ENCODE measurements at places on chromosomes 3 and 15. TPM values are rescaled to one million over a fixed set of nuclear protein-coding genes. Genes with fewer than 3 reads are reported as not detected.

GRCh38 chr3:189344996-189345395, 173.2 kb downstream of the TPRG1 start:
- no peak for DNase-seq

- DNase-seq, result no peak
Observed at GRCh38 chr3:71300951-71301393, 282.6 kb downstream of the FOXP1 start.

GRCh38 chr15:30933293-30933692, 29.6 kb downstream of the FAN1 start:
- DNase-seq, result no peak

GRCh38 chr15:78425643-78426042, 12.4 kb upstream of the IREB2 start:
- no peak for DNase-seq

GRCh38 chr15:72971766-72972165, 80.5 kb upstream of the NEO1 start:
- DNase-seq, result no peak

- no peak for DNase-seq
Observed at GRCh38 chr15:56798639-56799038, 65.3 kb upstream of the ZNF280D start.

DNA sequence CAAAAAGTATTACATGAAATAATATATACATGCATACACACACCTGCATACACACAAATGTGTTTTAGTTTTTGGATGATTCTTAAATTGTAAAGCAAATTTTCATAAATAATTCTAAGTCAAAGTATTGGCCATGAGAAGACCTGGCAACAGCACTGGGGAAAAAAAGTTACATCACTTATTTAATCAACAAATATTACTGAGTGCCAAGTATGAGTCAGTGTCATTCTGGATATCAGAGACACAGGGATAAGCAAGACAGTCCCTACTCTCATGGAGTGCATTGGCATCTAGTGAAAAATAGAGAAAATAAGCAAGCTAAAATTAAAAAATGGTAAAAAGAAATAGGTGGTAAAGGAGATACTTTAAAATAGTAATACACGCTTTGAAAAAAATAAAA, 29.4 kb upstream of the GUCA1C start:
- DNase-seq, result no peak

DNA sequence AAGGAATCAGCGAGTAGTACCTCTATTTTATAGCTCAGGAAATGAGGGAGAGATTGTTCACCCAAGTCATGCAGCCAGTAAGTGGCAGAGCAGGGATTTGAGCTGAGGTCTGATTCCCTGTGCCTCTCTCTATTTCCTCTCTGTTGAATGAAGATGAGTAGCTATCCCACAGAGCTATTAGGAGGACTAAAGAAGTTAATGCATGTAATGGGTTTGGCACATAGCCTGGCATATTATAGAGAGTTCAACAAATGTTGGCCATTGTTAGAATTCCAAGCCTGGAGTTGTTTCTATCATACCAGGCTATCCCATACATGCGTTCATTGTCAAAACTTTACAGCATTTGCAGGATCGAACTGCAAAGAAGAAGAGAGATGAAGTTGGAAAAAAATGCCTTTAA, 21.8 kb upstream of the KLHL6 start:
- DNase-seq, result no peak

DNA sequence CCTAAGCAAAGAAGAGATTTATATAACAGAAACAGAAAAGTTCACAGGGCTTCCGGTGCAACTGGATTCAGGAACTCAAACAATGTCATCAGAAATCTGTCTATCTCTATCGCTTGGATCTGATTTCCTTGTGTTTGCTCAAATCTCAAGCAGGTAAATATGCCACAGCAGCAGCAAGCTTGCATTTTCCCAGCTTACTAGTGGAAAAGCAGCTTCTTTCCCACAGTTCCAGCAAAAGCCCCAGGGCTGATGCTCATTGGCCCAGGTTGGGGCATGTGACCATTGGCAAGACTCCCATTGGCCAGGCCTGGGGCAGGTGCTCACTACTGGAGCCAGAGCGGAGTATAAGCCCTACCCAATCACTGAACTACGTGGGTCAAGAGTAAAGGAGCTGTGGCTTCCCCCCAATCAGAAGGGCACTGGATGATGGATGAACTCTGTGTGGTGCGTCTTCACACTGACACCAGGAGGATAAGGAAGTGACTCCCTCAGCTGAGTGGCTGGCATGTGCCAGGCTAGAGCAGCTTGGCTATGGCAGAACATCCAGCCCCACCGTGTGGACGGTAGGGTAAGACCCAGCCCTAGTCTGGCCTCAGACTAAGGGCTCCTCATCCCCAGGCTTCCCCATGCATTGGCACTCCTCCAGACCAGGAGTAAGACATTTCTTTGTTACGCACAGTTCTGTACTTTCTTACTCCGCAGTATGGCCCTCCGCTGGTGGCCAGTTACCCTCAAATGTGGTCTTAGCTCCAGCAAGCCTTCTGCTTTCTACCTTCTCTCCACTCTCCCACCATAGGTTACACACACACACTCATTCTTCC, 13.1 kb upstream of the VIPR1 start:
- DNase-seq, result no peak

GRCh38 chr15:68528626-68529290, 50.0 kb upstream of the CORO2B start:
- DNase-seq, result peak; percentile 12

- no peak for DNase-seq
Observed at GRCh38 chr3:17730318-17730967, 12.0 kb downstream of the TBC1D5 start.

GRCh38 chr15:66505430-66505811, 295 bp downstream of the ZWILCH start:
- no peak for DNase-seq

DNA sequence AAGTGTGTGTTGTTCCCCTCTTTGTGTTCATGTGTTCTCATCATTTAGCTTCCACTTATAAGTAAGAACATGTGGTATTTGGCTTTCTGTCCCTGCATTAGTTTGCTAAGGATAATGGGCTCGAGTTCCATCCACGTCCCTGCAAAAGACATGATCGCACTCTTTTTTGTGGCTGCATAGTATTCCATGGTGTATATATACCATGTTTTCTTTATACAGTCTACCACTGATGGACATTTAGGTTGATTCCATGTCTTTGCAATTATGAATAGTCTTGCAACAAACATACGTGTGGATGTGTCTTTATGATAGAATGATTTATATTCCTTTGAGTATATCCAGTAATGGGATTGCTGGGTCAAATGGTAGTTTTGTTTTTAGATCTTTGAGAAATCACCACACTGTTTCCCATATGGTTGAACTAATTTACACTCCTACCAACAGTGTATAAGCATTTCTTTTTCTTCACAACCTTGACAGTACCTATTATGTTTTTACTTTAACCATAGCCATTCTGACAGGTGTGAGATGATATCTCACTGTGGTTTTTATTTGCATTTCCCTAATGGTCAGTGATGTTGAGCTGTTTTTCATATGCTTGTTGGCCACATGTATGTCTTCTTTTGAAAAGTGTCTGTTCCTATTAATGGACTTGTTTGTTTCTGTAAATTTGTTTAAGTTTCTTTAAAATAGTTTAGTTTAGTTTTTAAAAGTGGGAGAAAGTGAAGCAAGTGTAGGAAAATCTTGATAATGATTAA, 21.9 kb upstream of the SLC30A4 start:
- no peak for DNase-seq

- no peak for DNase-seq
Observed at GRCh38 chr15:69568173-69569009, 115.8 kb downstream of the RPLP1 start.

DNA sequence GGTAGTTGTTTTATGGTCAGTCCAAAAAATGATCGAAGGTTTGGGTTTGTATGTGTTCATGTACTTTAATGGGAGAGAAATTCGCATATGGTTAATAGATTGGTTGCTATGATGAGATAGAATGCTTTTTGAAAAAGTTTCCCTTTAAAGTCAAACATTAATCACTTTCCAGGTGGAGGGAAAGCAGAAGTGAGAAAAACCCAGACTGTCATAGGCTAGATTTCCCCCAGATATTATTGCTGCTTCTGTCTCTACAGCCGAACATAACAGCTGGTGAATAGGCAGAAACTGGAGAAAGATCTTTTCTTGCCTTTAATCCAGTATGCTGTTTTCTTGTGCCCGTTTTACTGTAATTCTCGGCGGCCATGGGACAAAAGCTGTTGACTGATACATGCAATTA, 287.6 kb downstream of the SOX2 start:
- DNase-seq, result no peak

ADAMTS17 gene
- 2.0 TPM for total RNA-seq

SH2D7 gene
- total RNA-seq, result not detected

BAHD1 gene
- 19.1 TPM for total RNA-seq

FAM107A gene
- total RNA-seq, result not detected

HDDC3 gene
- 20.9 TPM for total RNA-seq

KNG1 gene
- total RNA-seq, result not detected

ERICH6 gene
- total RNA-seq, result not detected

SLC12A8 gene
- total RNA-seq, result 30.7 TPM

INSYN1 gene
- not detected for total RNA-seq

MAN2A2 gene
- total RNA-seq, result 27.1 TPM

TRIM71 gene
- not detected for total RNA-seq

FGF7 gene
- total RNA-seq, result not detected

Data from PC-9 (cell line).